ENCODE measurements at places on chromosomes 5 and 9.

DNA sequence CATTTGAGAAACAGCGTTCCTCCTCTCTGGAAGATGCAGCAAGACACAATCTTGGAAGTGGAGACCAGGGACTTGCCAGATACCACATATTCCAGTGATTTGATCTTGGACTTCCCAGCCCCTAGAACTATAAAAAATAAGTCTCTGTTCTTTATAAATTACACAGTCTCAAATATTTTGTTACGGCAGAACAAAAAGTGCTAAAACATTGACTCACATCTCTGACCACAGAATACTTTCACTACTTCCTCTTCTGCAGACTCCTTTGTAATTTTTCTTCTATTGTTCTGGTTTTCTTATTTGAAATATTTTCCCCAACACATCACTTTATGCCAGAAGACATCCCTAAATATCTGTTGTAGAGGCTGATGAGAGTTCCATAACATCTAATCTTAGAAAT lies 706.1 kb upstream of the CDH18 start:
- no peak for DNase-seq

DNA sequence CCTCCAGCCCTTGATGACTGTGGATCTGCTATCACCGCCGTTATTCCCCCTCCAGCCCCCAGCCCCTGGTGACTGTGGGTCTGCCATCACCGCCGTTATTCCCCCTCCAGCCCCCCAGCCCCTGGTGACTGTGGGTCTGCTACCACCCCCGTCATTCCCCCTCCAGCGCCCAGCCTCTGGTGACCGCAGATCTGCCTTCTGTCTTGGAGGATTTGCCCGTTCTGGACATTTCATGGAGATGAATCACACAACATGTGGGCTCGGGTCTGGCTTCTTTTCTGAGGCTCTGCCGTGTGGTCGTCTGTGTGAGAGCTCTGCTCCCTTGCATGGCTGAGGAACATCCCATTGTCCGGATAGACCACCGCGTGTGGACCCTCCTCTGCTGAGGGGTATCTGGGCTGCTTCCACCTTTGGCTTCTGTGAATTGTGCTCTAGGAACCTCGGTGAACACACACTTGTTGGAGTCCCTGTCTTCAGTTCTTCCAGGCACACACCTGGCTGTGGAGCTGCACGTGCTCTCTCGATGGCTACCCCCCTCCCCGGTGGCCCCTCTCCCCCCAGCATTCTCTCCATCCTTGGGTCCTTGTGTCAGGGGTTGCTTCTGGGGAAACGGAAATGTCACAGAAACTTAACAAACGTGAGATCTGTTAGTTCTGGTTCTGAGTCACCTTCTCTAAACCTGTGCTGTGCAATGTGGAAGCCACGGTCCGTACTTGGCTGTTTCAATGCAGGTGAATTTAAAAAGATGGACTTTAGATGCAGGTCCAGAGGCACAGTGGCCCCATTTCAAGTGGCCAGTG lies 105.3 kb upstream of the COL5A1 start:
- peak; percentile 46 for DNase-seq

GRCh38 chr5:134451936-134452505 lies 40.3 kb upstream of the CDKN2AIPNL start:
- DNase-seq: peak; percentile 47

DNA sequence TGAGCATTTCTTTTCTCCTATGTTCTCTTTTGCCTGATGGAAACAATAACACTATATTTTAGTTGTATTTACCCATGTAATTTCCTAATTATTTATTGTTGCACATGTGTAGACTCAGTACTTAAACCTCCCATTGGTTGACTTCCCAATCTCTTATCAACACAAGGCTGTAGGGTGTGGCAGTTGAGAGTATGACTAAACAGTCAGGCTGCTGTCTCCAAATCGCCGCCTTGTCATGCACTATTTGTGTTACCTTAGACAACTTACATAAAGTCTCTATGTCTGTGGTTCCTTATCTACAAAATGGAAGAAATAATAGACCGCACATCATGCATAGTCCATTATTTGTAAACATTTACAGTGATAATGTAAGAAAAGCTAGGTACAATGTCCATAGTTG lies 68.9 kb upstream of the EFNA5 start:
- peak; percentile 36 for DNase-seq

DNA sequence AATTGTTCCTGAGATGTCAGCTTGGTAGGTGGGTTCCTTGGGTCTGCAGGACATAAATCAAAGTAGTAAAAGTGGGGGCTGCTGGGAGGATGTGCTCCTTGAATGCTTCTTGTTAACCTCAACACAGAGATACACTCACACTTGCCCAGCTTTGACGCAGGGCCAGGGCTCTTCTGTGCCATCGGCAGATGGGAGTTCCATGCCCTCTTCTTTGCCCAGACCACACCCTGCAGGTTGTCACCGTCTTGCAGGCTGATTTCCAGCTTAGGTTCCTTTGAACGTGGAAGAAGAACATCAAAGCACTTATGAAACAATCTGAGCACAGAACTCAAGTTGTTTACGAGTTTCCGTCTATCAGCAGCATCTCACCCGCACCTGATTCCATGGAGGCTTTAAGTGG lies 11.0 kb downstream of the DBH start:
- no peak for DNase-seq

DNA sequence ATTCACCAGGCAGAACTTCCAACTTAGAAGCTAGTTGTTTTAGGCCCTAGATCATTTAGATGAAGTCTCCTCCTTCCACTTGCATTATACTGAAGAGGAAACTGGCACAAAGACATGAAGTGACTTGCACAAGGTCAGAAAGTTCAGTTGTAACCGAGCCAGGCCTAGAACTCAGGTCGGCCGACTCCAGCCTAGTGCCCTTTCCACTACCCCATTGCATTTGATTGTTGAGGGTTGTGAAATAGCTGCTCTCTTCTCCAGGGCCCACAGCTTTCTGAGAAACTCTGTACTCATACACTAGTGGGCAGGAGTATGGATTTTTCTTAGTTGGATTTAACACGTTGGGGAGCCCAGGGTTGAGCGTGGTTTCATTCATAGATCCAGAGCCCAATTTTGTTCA lies 5.6 kb downstream of the ZNF462 start:
- DNase-seq: no peak

- no peak for DNase-seq
These were observed 159.1 kb downstream of the LURAP1L start for GRCh38 chr9:12933957-12934356.

All from stomach (tissue), 19 donors.